ENCODE measurements at places on chromosomes 3 and 15. TPM values are rescaled to one million over a fixed set of nuclear protein-coding genes. Genes with fewer than 3 reads are reported as not detected.

The CHL1 gene
- 27.4 TPM for total RNA-seq

The SLC24A5 gene
- total RNA-seq: not detected

DNA sequence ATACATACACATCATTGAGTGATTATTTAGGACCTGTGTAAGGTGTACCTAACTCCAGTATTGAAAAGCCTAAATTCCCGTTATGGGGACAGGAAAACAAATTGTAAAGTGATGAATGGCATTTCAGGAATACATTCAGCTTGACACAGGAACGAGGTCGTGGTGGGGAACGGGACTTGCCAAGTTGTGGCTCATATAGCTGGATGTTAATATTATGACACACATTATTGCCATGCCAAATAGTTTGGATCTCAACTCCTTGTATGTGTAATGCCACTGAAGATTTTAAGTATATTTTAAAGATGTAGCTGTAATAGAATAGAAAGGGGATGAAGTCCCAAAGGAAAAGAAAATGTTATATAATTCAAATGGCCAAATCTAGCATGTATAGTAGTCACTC is 227.2 kb upstream of the GOLIM4 start:
- no peak for DNase-seq

GRCh38 chr3:40994611-40995010 is 204.7 kb upstream of the CTNNB1 start:
- DNase-seq: no peak

GRCh38 chr15:62929000-62929357 is 113.6 kb upstream of the TPM1 start:
- no peak for DNase-seq

DNA sequence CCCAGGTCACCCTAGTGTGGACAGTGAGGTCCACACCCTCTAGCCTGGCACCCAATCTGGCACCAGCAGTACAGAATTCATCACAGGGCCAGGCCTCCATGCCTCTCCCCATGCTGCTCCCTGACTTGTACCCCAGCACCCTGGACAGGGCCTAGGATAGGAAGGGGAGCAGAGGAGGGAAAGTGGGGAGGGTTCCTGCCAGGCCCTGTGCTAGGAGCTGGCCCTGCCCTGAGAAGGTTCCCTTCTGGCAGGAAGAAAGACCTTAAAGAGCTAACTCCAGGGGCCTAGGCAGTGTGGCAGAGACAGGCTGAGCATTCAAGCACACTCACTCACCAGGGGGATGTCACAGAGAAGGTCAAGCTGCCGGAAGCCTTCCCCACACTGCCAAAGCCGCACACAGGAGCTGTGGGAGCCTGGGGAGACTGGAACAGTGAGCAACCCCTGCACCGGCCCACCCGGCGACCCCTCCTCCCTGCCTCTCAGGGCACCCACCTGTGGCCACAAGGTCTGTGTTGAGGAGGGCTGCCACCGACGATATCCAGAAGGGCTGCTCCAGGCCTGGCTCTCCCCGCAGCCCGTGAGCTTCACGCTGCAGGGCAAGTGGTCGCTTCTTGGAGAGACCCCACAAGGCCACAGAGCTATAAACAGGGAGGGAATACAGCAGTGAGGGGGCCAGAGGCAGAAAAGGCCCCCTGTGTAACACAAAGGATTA is 7.4 kb downstream of the RRP9 start:
- DNase-seq: no peak

The GP5 gene
- not detected for total RNA-seq

DNA sequence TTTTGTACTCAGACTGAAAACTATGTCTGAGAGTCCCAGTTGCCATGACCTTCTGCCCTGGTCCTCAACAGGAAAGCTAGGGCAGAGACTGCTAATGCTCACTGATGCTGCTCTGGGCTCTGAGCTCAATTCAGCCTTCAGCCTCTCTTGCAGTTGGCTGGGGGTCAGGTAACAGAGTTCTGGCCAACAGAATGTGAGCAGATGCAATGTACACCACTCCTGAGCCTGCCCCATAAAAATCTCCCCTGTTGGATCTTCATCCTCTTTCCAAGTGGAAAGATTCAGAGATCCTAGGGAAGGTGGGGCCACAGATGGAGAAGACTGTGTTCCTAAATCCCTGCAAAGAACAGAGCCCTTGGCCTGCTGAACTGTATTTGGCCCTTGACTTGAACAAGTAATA is 87.8 kb downstream of the PDZRN3 start:
- no peak for DNase-seq

DNA sequence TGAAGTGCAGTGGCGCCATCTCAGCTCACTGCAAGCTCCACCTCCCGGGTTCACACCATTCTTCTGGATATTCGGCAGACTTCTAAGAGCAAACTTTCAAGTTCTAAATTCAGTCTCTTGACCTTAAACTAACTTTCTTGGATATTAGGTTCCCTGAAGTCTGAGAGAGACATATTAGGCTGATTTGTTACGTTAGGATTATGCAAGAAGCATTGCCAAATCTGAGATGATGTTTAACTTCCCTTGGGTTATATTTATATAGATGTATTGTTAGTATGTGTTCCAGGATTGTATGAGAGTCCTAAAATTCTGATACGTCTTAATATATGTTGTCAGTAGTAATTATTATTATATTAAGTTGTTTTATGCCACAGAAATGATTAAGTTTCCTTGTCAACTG is 80.1 kb downstream of the SLC6A1 start:
- no peak for DNase-seq

DNA sequence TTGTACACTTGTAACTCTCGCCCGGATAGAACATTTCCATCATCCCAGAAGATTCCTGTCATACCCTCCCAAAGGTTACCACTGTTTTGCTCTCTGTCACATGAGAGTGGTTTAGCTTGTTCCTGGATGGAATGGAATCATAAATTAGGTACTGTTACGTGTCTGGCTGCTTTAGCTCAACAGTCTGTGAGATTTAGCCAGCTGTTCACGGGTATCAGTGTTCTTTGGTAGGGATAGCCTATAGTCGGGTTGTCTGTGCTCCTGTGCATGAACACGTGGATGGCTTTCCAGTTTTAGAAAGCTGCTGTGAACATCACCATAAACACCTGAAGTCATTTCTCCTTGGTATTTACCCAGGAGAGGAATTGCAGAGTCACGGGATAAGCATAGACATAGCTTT is 58.2 kb upstream of the NR2C2 start:
- no peak for DNase-seq

The CFAP44 gene
- total RNA-seq: 15.3 TPM

The CELF6 gene
- 4.1 TPM for total RNA-seq

GRCh38 chr15:70763950-70764730 is 782 bp upstream of the UACA start:
- no peak for DNase-seq

DNA sequence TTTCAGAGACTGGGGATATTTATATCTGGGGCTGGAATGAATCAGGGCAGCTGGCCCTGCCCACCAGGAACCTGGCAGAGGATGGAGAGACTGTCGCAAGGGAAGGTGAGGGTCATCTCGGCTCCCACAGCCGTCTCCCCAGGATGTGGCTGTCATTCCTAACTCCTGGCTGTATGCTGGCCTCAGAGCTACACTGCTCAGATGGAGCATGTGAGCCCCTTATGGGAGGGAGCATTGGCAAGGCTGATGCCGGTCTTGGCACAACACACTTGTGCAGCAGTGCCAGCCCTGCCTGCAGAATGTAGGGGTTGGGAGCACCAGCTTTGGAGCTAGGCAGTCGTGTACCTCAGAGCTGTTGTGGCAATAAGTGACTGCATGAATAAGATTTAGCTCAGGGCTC is 5.2 kb downstream of the RCCD1 start:
- peak; percentile 82 for DNase-seq
